Sigmoid colon (tissue), 7 donors: ENCODE measurements at places on chromosomes 5 and 9. TPM values are rescaled to one million over a fixed set of nuclear protein-coding genes. Genes with fewer than 3 reads are reported as not detected.
A peak's percentile ranks its signal among the peaks of the same experiment; 100 is the strongest.

Gene RNF44
- total RNA-seq, result 7.6 TPM

Gene SH3PXD2B
- total RNA-seq, result 19.3 TPM

- DNase-seq, result no peak
- H3K4me1 ChIP-seq, result peaks cover 98% of the 10 kb centered on the region
- no peak overlapping the region for H3K4me3 ChIP-seq
- no peaks in the 10 kb centered on the region for H3K27me3 ChIP-seq
- H3K36me3 ChIP-seq, result no peaks in the 10 kb centered on the region
- H3K27ac ChIP-seq, result peak overlapping the region; percentile 78
Measured at GRCh38 chr5:132429463-132430440, 60.2 kb downstream of the SLC22A5 start.

DNA sequence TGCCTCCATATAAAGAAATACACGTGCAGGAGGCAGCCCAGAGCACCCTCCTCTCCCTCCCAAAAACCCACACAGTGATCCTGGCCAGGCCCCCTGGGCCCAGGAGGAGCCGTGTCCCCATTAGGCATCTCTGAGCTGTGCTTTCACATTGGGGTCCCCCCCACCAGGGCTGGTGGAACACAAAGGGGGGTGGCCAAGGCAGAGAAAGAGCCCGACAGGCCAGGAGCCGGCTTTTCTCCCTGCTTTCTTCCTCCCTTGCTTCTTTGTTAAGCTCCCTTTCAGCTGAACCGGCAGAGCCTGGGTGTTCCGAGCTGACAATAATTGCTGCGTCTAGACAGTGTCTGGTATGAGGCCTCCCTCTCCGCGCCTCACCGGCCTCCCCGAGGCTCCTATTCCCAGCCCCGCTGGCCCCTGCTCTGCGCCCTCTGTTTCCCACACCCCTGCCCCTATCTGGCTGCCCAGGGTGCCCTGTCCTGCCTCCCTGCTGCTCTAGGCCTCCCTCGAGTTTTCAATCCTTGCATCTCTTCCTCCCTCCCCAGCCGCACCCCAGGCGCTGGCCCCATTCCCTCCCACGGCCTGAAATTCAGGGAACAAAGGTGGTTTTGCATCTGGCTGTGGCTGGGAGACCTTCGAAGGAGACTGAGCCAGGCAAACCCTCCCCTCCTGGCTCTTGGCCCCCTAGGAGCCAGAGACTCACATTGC, 120.6 kb downstream of the C9orf50 start:
- H3K27me3 ChIP-seq, result no peaks in the 10 kb centered on the region
- H3K36me3 ChIP-seq, result peaks cover 8% of the 10 kb centered on the region
- H3K27ac ChIP-seq, result peak overlapping the region; percentile 99
- DNase-seq, result peak; percentile 76
- peaks cover 46% of the 10 kb centered on the region for H3K4me1 ChIP-seq
- peak overlapping the region; percentile 12 for H3K4me3 ChIP-seq

DNA sequence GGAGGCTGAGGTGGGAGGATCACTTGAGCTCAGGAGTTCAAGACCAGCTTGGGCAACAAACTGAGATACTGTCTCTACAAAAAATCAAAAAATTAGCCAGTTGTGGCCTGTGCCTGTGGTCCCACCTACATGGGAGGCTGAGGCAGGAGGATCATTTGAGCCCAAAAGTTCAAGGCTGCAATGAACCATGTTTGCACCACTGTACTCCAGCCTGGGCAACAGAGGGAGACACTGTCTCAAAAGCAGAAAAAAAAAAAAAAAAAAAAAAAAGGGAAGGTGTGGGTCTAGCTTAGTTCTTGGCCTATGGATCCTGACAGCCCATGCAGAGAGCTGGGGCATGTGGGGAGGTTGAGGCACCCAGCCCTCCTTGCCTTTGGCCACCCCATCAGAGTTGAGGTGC, 10.9 kb downstream of the PLPP7 start:
- H3K27ac ChIP-seq, result no peak overlapping the region
- no peak for DNase-seq
- H3K36me3 ChIP-seq, result peaks cover 5% of the 10 kb centered on the region
- no peak overlapping the region for H3K4me3 ChIP-seq

GRCh38 chr5:79318935-79319614, 83.1 kb downstream of the JMY start:
- H3K4me3 ChIP-seq, result no peak overlapping the region
- H3K4me1 ChIP-seq, result no peaks in the 10 kb centered on the region
- no peaks in the 10 kb centered on the region for H3K27me3 ChIP-seq
- H3K36me3 ChIP-seq, result peaks cover 17% of the 10 kb centered on the region
- no peak for DNase-seq
- no peak overlapping the region for H3K27ac ChIP-seq

- H3K4me1 ChIP-seq, result peaks cover 14% of the 10 kb centered on the region
- no peak for DNase-seq
- no peaks in the 10 kb centered on the region for H3K36me3 ChIP-seq
- no peaks in the 10 kb centered on the region for H3K27me3 ChIP-seq
- no peak overlapping the region for H3K4me3 ChIP-seq
Measured at GRCh38 chr9:89247431-89248353, 63.3 kb upstream of the CKS2 start.

DNA sequence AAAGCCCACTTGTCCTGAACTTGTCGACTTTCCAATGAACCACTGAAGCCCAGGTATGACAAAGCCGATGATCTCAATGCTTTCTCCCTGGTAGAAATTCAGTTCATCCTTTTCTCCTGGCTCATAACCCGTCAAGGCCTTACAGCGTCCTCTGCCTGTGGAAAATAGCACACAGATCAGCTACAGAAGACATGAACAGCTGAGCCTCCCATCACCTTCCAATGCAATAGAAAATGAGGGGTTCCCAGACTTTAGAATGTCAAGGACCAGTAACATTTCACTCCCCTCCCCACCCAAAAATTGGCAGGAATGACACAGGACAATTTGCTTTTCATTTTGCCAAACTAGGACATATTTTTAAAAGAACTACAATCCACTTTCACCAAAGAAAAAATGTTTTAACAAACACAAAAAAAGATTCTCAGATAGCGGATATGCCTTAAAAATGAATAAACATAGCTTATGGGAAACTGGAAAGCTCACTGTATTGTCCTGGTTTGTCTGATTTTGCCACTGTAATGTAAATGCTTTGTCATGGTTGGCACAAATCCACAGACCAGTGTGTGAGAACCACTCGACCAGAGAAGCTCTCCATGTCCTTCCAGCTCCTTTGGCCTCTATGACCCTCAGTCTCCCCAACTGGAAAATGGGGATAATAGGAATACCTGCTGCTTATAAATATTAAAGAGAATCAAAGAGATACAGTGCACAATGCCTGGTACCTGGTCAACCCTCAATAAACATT, 24.4 kb downstream of the SH3TC2 start:
- no peaks in the 10 kb centered on the region for H3K27me3 ChIP-seq
- DNase-seq, result no peak
- H3K4me3 ChIP-seq, result no peak overlapping the region
- no peaks in the 10 kb centered on the region for H3K4me1 ChIP-seq

DNA sequence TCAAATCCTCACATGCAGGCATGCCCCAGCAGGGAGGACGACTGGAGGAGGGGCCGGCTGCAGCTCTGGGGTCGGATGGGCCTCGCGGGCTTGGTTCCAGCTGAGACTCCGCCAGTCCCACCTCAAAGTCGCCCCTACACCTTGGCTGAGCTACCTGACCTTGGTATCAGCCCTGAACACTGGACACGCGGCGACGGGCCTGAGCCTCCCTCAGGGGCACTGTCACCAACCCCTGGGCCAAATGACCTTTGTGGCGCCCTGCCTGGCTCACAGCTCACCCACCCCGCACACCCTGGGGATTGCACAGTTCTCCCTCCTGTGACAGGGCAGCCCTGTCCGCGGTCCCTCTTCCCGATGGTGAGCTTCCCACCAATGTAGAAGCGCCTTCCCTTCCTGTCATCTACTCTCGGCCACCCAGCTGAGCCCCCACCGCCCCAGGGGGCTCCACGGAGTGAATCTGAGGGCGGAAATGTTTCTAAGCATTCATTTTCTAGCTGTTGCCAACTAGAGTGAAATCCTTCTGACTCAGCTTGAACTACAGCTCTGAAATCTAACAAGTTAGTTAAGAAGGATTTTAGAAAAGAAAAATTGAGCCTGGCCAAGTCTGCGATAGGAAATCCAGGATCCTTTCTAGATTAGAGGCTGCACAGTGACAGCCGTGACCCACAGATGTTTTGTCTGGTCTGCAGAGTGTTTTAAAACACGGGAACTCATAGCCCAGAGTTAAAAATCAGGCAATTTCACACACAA, 138.9 kb upstream of the PHYKPL start:
- H3K4me1 ChIP-seq, result no peaks in the 10 kb centered on the region
- no peak overlapping the region for H3K27ac ChIP-seq
- no peak overlapping the region for H3K4me3 ChIP-seq
- no peaks in the 10 kb centered on the region for H3K36me3 ChIP-seq
- DNase-seq, result no peak

DNA sequence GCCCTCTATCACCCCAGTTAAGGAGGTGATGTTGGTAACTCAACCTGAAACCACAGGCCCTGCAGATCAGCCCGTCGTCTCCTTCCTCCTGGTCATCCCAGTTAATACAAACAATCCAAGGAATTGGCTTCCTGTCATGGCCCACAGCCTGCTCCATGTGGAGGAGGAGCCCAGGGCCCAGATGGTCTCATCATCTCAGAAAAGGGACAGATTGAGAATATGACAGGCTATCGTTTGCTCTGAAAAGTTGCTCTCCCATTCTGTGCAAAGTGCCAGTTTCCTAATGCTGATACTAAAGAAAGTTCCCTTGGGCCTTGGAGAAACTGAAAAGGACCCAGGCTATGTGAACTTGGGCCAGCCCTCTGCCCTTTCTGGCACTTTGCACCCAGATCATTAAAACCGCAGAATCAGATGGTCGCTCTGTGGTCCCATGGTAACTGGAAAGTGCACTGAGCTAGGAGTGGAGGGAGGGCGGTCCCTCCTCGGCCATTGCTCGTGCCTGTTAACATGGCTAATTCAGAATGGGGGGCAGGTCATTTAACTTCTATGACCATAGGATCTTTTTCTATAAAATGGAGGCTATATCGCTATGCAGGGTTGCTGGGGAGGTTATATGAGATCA, 675 bp upstream of the SPAAR start:
- no peaks in the 10 kb centered on the region for H3K36me3 ChIP-seq
- H3K27ac ChIP-seq, result peak overlapping the region; percentile 93
- peaks cover 81% of the 10 kb centered on the region for H3K4me1 ChIP-seq
- peak; percentile 87 for DNase-seq

GRCh38 chr5:136772491-136772890, 407.1 kb upstream of the TRPC7 start:
- no peaks in the 10 kb centered on the region for H3K36me3 ChIP-seq
- no peaks in the 10 kb centered on the region for H3K4me1 ChIP-seq
- no peak overlapping the region for H3K4me3 ChIP-seq
- H3K27ac ChIP-seq, result no peak overlapping the region
- DNase-seq, result no peak
- H3K27me3 ChIP-seq, result no peaks in the 10 kb centered on the region

DNA sequence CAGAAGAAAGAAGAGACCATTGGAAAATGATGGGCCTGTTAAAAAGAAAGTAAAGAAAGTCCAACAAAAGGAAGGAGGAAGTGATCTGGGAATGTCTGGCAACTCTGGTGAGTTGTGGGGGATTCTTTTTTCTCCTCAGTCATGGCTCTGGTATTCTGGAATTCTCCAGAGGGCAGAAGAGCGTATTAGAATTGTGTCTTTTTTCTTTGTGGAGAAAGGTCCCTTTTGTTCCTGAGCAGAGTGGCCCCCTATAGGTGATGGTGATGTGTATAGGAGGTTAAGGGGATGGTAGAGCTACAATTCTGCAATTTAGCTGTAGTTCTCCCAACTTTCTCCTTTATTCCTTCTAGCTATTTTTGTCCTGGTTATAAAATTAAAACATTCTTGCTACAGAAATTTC, 1.6 kb upstream of the DHFR start:
- H3K27me3 ChIP-seq, result no peaks in the 10 kb centered on the region
- no peak overlapping the region for H3K27ac ChIP-seq
- no peak for DNase-seq
- H3K36me3 ChIP-seq, result peaks cover 52% of the 10 kb centered on the region
- H3K4me3 ChIP-seq, result no peak overlapping the region

- no peak overlapping the region for H3K4me3 ChIP-seq
- no peaks in the 10 kb centered on the region for H3K36me3 ChIP-seq
- no peak overlapping the region for H3K27ac ChIP-seq
- no peaks in the 10 kb centered on the region for H3K27me3 ChIP-seq
- no peaks in the 10 kb centered on the region for H3K4me1 ChIP-seq
- no peak for DNase-seq
Measured at GRCh38 chr9:3136686-3137346, 292.9 kb upstream of the PUM3 start.

GRCh38 chr9:133583586-133583985, 25.6 kb downstream of the FAM163B start:
- no peak overlapping the region for H3K4me3 ChIP-seq
- H3K4me1 ChIP-seq, result peaks cover 42% of the 10 kb centered on the region
- no peaks in the 10 kb centered on the region for H3K36me3 ChIP-seq
- no peaks in the 10 kb centered on the region for H3K27me3 ChIP-seq
- H3K27ac ChIP-seq, result peak overlapping the region; percentile 70

GRCh38 chr9:136193891-136194279, 11.0 kb downstream of the LHX3 start:
- peaks cover 100% of the 10 kb centered on the region for H3K27me3 ChIP-seq
- no peak overlapping the region for H3K27ac ChIP-seq

- no peaks in the 10 kb centered on the region for H3K4me1 ChIP-seq
- H3K27me3 ChIP-seq, result no peaks in the 10 kb centered on the region
- H3K36me3 ChIP-seq, result peaks cover 16% of the 10 kb centered on the region
- no peak overlapping the region for H3K4me3 ChIP-seq
Measured at GRCh38 chr9:87643778-87644570, 81.9 kb upstream of the CTSL start.
